ENCODE measurements at places on chromosomes 12 and 14.

DNA sequence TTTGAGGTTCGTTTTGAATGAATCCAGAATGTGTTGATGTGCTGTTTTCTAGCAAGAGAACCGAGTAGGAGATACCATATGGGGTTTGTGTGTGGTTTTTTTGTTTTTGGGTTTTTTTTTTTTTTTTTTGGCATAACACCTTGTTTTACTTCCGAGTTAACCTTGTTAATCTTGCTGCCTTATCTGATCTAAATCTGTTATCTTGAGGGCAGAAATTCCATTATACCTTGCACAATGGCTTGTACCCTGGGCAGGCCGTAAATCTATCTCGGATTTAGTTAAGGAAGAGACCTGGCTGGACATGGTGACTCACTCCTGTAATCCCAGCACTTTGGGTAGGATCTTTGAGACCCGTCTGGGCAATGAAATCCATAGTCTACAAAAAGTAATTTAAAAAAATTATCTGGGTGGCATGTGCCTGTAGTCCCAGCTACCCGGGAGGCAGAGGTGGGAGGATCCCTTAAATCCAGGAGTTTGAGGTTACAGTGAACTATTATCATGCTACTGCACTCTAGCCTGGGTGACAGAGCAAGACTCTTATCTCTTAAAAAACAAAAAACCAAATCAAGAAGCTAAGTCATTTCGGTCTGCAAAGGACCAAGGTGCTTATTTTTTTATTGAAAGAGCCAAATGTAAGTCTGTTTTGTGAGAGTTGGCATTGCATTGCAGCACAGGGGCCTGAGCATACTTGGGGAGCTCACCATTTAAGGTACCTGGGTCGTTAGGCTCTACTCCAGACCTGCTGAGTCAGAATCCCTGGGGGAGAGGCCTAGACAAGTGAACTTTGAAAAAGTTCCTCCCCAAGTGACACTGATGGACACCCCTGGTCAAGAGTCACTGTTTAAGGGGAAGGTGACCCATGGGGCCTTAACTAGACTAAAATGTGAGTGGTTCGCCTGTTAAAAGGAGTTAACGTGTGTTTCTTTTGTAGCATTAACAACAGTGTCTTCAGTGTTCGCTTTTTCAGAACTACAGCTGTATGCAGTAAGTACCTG lies 6.7 kb downstream of the DLST start:
- no peak for DNase-seq

DNA sequence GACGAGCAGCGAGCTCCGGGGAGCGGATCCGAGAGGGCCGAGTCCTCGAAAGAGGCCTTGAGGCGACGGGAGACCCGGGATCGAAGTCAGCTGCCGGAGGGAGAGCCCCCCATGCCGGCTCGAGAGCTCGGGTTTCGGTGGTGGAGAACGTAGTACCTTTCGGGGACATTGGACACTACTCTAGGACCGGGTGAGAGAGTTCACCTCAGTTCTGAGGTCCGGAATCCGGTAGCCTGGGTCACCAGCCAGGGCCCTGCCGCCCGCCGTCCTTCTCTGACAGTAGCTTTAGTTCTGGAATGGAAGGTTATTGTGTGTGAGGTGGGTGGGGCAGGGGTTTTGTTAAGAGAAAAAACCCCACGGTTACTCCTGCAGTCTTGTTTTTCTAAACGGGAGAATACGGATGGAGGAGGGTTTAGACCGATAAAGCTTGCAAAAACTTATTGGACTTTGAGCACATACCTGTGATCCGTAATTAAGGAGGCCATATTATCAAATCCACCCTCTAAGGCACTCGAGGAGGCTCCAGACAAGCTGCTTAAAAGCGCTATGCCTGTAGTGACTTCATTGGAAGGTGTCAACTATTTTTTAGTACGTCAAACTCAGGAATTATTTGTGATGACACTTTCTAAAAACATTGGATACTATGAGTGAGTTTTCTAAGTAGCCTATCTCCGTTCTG lies 765 bp downstream of the SCYL2 start:
- DNase-seq: no peak

GRCh38 chr12:88579161-88579517 lies 1.1 kb downstream of the KITLG start:
- no peak for DNase-seq

- DNase-seq: no peak
Observed at GRCh38 chr12:58537278-58537677, 383.0 kb downstream of the LRIG3 start.

GRCh38 chr12:9075138-9075535 lies 40.6 kb downstream of the A2M start:
- no peak for DNase-seq

DNA sequence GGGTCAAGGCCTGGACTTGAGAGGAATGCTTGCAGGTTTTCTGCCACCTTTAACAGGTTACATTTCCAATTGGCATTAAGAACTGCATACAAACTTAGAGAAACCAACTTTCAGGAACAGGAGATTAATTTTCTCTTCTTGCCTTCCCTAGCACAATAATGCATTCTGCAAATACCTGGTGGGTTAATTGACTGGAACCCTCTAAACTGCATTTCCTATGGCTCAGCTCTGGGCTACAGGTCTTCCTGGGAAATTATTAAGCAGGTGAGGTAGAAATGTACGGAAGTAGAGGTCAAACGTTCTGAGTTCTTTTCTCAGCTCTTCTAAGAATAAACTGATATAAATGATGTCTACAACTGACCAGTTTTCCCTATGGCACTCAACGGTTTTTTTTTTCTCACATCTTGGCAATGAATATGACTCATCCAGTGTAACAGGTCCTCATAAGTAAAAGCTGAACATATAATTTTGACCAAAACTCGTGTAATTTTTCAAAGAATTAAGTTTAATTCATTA lies 144.9 kb upstream of the PELI2 start:
- DNase-seq: no peak

DNA sequence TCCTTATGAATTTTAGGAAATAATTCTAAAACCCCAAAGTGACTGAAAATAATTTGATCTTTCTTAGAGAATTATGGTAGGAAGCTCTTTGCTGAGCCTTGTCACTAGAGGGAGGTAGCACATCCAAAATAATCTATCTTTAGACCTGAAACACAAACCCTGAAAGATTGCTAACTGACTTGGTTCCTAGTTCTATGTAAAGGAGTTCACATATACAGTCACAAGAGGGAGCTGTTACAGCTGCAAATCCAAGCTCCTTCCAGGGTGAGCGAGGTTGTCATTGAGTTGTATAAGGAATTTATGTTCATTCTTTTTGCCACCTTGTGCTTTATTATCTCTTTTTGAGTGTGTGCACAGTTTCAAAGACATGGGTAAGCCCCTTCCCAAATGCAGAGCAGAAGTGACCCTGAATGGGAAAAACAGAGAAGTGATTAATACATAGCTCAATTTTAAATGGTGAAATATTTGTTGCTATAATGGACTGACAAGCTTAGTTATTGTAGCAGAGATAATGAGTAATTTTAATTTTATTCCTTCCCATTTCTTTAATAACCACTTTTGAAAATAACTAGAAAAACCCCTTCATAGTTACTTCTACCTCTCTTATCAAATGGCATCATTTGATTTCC lies 387.9 kb downstream of the DAD1 start:
- DNase-seq: no peak

DNA sequence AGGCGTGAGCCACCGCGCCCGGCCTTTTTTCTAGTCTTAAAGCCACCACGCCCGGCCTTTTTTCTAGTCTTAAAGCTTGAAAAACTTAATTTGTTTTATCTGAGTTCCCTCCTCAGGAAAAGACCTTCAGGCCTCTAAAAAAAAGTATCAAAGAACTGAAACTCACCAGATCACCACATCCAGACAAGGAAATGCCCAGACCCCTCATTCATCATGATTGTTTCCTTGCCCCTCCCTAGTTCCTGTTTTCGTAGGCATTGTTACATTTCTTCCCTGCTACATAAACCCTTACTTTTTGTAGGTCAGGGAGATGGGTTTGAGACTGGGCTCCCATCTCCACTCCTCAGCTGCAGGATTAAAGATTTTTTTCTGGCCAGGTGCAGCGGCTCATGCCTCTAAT lies 21.1 kb upstream of the VWF start:
- DNase-seq: no peak

- DNase-seq: no peak
Observed at GRCh38 chr14:85079842-85080730, 449.9 kb upstream of the FLRT2 start.

GRCh38 chr12:13534645-13535398 lies 338.3 kb downstream of the EMP1 start:
- peak; percentile 41 for DNase-seq

DNA sequence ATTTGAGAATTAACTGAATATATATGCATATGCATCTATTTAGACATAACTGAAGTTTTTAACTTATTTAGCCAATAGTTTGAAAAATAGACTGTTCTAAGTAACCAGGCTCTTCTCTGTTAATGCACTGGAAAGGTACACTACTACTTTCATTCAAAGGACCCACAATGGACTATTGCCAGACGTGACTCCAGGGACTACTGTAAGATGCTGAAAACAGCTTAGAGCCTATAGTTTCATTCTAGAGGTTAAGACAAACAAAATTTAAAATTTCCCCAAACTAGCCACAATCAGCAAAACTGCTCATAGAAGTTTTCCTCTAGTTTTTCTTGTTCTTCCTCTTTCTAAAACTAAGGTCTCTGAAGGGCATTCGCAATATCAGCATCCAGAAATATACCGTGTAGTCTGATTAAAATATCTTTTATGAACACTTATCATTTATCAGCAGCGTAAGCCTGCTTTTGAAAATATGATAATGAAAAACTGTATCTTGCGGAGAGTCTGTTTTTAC lies 10.4 kb downstream of the APPL2 start:
- no peak for DNase-seq

DNA sequence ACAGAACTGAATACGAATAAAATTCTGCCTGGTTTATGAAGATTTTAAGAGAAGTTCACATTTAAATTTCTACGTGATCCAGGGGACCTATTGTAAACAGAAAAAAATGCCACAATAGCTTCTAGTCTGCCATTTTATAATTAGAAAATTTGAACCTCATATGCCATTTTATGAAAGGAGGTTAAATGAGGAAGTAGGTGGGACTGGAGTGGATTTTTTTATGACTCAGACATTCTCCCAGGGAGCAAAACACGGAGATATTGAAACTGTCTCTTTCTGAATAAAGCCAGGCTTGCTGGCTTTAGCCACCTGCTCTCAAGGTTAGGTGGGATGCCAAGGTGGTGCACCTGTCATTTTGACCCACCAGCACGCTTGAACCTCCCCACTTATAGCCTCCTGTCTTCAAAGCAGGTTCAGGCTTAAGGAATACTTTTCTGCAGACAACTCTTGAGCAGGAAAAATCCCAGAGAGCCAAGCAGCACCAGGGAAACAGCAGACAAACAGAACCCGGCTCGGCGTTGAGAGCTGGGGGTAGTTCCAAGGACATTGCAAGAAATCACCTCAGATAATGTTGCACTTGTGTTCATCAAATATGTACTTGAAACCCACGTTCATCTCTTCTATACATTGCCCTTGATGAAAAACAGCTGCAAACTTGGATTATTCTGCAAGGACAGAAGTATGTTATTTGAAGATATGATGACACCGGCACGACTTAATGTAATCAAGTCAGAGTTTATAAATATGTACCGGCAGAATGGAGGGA lies 203.7 kb downstream of the PPM1H start:
- no peak for DNase-seq

DNA sequence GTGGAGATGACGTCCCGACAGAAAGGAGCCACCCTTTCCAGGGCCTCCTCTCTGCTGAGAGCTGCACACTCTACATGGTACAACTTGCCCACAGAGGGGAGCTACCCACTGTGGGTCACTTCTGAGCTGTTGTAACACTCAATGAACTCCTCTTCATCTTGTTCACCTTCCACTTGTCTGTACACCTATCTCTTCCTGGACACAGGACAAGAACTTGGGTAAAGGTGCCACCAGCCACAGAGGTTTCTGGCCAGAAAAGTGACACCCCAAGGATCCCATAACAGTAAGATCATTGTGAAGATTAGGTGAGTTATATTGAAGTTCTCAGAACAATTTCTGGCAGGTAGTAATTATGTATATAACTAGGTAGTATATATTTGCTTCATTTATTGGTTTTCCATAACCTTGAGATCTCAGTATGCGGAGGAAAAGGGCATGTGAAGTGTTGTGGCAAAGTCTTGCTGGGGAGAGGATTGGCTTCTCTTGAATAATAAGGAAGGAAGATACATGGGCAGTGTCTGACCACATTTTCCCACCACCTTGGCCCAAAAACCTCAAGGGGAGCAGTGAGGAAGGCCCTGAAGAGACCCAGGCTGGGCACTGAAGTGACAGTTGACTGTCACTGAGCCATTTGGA lies 34.2 kb downstream of the KRT76 start:
- DNase-seq: no peak

DNA sequence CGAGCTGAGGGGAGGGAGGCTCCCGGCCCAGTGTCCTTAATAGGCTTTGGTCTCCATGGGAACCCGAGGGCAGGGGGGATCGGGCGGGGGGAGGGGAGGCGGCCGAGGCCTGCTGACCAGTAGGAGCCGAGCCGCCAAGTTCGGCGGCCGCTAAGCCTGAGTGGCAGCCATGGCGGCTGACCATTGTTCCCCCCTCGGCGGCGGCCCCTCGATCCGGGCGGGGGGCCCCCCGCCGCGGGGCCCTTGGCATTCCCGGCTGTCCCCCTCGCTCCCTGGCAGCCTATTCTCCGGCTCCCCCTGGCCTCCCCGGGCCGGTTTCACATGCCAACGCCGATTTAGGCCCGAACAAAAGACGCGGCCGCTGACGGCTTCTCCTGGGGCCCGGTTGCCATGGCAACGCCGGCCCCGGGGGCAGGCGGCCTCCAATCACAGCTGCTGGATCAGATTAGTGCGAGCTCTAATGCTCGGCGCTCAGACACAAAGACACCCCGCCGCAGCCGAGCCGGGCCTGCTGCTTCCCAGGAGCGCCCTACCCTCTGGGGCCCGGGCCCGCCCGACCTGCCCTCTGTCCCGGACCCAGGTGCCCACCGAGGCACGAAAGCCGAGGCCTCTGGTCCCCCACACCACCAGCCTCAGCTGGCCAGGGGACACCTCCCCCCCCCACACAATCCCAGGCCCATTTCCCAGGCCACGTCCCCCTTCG lies 7.3 kb downstream of the MSI1 start:
- no peak for DNase-seq

DNA sequence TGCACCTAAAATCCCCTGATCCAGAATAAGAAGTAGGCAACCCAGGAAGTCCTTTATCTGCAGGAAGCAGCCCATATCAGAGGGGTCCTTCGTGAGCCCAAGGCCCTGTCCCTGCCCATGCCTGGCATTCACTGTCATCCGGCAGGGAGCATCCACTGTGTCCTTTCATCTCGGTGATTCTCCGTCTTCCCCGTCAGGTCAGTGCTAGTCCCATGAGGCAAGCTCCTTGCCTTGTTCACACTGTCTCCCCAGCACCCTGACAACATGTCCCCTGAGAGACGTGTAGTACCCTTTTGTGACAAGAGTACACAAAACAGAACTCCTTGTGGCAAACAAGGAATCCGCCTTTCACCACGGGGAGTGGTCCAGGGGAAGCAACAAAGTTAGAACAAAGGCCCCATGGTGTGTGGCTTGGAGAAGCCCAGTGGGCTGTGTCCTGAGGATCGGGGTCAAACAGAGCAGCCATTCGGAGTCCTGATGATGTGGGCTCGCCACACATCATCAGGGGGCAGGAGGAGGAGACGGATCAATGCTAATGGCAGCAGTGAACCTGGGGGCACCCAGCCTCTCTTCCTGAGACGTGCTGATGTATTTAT lies 112.1 kb downstream of the DICER1 start:
- no peak for DNase-seq
